GF-D8 (cell line): ENCODE measurements at places on chromosomes 12 and 14.

DNA sequence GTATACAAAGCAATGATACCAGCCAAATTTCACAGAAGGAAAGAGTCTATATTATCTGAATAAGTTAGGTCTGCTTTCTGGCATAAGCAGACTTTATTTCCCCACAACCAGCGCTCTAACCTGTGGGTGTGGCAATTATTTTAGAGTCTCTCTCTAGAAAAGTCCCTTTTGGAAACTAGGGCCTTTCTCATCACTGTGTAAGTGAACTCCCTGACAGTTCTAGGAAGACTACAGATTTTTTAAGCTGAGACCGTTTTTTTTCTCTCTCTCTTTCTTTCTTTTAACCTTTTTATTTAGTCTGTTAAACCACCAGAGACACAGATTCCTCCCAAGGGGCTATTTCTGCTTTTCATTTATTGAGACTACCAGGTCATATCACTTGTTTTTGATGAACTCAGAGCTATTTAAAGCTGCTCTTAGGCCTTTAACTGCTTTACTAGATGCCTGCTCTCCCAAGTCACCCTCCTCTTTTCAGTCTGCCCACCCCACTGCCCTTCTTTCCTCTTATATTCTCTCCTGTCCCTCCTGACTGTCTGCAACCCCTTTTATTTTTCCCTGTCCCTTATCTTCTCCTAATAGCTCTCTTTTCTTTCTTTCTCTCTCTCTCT lies 69.2 kb upstream of the ARHGAP5 start:
- DNase-seq: no peak

- DNase-seq: no peak
Measured at GRCh38 chr12:123731596-123731995, 19.4 kb downstream of the ATP6V0A2 start.

DNA sequence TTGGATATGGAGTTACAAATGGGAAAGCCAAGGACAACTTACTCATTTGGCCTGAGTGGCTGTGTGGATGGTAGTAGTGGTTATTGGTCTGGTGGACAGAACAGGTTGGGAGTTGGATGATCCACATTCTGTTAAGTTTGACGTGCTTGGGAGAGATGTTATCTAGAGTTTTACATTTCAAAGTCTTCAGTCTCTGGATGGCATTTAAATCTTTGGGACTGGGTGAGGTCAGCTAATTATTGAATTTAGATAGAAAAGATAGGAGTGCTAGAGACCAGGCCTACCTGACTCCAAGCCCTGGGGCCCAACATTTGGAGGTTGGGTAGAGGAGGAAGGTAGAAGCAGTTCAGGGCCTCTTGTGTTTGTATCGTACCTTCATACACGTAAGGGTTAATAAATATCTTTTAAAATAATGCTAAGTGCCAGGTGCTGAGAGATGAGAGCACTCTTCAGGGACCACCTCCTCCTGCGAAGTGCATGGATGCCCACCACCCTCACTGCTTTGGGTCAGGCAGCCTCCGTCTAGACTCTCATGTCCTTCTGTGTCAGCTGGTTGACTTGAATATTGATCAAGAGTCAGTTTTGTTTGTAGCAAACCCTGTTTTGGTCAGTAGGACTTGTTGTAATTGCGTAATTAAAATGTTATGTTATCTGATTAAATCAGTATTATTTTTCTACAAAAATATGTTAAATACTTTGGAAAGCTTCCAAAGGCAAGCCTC lies 460.4 kb upstream of the RGS6 start:
- no peak for DNase-seq

DNA sequence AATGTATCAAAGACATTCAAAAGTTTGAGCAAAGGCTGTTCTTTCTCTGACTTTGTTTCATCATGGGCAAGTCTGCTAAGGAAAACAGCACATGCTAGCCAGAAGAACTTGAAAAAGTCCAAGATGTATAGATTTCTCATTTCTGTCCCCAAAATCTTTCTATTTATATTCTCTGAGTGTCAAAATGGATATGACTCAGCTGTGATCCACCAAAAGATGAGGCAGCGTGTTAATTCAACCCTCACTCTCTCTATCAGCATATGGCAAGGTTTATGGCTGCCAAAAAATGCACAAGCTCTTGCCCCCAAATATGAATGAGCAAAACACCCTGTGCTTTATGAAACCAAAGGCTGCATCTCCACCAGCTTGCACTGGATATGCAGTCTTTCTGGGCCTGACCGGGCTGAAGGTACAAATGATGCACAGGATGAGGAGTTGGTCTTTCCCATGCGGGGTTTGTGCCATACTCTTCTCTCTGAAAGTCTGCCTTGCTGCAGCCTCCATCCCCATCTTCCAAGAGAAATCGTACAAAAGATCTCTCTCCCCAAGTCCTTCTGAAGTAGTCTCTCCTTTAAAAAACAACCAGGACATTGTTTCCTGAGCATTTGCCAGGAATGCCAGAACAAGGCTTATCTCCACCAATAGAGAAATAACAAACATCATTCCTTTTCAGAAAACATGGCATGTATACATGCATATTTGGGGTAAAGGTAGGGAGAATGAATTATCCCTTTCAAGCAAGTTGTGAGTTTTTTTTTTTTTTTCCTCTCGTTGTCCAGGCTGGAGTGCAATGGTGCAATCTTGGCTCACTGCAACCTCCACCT lies 203.4 kb downstream of the TMX1 start:
- no peak for DNase-seq

DNA sequence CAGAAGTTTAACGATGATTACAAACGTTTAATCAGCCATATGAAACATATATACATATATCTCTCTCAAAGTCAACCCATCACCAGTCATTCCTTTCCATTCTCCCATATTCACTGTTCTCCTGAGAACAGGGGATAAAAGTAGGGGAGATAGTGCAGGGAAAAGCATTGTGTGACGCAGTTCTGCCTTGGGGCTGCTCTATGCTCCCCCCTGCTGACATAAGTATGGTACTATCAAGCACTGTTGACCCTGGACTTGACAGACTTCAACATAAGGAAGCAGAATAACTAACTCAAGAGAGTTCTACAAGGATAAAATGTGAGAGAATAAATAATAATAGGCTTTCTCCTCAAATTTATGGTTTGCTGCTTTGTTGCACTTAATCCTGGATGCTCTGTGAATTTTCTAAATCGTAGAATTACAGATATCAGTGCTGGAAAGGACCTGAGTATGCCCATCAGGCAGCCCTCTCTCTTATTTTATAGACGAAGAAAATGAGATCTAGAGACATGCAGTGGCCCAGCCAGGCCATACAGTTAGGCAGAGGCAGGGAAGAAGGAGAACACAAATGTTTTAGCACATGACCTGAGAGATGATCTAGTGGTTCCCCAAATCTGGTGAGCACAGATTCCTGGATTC lies 87.2 kb downstream of the SCN8A start:
- DNase-seq: no peak

DNA sequence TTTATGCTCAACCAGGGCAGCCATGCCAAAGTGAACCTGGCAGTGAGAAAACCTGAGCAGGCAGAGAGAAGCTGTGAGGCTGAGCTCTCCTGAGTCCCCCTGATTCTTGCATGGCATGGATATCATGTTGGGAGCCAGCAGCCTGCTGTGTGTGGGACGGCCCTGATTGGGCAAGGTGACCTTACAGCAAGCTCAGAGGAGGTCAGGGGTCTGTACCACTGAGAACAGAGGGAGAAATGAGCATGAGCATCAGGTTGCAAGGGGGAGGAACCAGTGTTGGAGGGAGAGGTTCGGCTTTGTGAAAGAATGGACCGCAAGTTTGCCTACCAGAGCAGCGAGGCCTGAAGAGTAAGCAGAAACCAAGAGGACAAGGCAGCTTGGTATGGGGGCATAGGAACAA lies 59.1 kb upstream of the PTGR2 start:
- DNase-seq: no peak

GRCh38 chr12:115070313-115070712 lies 386.3 kb upstream of the TBX3 start:
- no peak for DNase-seq

DNA sequence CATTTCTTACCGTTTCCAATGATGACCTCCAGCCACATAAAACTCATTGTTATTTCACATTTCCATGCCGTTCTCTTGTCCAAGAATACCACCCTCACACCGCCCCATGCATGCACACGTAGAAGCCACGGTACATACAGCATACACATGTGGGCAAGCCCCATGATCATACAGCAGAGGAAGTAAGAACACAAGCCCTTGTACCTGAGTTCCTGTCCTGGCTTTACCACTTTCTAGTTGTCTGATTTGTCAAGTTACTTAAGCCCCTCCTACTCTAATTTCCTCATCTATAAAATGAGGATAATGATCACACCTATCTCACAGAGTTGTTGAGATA lies 59.9 kb downstream of the DUSP16 start:
- no peak for DNase-seq

GRCh38 chr14:42123526-42123925 lies 516.9 kb downstream of the LRFN5 start:
- DNase-seq: no peak

GRCh38 chr14:55221186-55221585 lies 29.8 kb upstream of the DLGAP5 start:
- DNase-seq: no peak

- DNase-seq: no peak
Measured at GRCh38 chr12:113812411-113813228, 153.5 kb downstream of the RBM19 start.

GRCh38 chr14:31965735-31966598 lies 111.1 kb upstream of the ARHGAP5 start:
- no peak for DNase-seq

GRCh38 chr14:91573894-91574837 lies 64.1 kb upstream of the PPP4R3A start:
- DNase-seq: no peak

DNA sequence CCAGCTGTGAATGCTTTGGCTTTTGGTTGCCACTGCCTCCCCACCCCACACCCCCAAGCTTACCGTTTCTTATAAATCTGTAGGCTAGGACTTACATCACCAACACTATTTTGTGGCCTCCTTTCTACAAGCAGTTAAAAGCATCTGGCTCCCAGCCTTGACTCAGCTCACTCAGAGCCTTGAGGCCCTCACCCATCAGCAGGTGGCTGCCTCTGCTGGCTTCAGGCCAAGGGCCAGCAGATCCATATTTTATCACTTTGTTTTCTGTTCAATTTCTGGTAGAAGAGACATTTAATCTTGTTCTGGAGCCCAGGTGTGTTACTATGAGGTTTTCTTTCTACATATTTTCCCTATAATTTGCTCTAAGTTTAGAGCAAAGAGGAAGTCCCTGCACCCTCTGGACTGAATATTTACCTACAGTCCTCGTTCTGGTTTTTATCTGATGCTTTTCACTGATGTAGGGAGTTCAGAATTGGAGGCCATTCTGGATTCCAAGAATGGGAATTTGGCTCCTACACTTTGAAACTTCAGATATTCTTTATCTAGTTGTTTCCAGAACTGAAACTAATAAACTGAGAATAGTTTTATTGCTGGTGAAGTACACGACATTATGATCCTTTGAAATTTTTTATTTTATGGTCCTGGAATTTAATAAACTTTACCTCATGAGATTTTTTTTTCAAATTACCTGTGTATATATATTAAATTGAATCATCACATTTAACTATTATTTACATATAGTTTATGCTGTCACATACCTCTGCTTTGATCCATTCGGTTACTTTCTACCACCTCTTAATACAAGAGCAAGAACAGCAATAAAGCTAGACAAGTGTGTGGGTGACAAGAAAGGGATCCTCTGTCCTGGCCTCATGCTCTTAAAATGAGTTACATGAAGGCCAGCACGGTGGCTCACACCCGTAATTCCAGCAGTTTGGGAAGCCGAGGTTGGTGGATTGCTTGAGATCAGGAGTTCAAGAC lies 22.2 kb downstream of the PLBD1 start:
- no peak for DNase-seq

GRCh38 chr12:16021676-16022075 lies 110.5 kb downstream of the DERA start:
- DNase-seq: no peak

DNA sequence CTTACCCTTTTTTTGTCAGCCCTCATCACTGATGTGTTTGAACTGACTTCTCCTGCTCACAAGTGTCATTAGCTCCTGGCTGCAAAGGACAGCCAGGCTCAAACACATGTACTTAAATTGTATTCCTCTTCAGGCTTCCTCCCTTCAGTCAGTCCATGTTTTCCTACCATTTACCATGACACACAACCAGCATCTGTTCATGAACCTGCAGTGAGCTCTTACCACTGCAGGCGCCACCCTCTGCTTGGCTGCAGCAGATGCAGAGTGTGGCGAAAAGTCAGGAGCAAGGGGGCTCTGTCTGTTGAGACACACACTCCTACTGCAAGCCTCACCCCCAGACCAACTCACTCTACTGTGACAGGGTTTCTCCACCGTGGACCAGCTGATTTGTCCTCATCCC lies 70.2 kb downstream of the TSPAN11 start:
- DNase-seq: no peak

DNA sequence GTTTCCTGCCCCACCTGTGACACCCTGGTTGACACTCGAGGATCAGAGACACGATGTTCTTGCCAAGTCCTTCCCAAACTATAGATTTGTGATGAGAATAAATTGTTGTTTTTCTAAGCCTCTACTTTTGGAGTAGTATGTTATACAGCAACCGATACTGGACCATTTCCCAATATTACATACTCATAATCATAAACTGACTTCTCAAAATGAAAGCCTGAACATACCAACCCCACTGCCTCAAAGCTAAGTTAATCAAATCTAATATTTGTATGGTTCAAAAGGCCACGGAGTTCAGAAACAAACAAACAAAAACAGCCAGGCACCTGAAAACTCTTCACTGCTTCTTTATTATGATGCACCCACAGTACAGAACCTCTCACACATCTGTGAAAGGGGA lies 52.3 kb upstream of the GPHB5 start:
- DNase-seq: no peak

DNA sequence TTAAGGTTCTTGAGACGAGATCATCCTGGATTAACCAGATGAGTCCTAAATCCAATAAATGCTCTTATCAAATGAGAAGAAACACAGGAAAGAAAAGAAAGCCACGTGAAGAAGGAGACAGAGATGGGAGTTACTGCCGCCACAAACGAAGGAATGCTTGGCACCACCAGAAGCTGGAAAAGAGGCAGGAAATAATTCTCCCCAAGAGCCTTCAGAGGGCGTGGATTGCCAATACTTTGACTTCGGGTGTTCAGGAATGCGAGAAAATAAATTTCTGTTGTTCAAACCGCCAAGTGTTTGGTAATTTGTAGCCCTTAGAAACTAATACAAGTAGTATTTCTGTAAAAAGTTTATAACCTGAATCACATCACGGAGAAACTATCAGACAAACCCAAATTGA lies 31.3 kb downstream of the ABCD2 start:
- DNase-seq: no peak

- DNase-seq: no peak
Measured at GRCh38 chr12:14768823-14769405, 34.4 kb downstream of the WBP11 start.

DNA sequence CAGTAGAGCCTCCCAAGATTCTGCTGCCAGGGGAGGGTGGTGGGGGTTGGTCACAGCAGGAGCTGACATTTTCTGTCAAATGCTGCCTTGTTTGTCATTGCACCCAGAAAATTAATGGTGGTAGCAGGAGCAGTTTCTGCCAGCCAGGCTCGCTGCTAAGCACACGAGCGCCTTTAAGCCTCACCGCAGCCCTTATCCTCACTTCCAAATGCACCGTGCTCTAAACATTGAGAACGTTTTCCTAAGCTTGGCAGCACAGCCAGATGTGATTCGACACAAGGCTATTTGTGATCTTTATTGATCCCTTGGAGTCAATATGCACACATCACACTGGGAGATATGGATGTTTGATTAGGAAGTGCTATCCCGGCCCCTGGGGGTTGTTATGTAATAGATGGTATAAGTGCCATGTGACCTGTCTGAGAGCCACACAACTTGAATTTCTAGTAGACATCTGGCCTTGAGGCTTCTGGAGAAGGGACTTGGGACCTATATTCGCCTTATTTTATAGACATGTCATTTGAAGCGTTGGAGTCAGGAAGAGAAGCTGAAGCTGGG lies 31.6 kb upstream of the BEGAIN start:
- DNase-seq: no peak
